ENCODE measurements at places on chromosomes 4 and X. TPM values are rescaled to one million over a fixed set of nuclear protein-coding genes. Genes with fewer than 3 reads are reported as not detected.

The DOCK11 gene
- total RNA-seq, result 0.26 TPM

The FMR1NB gene
- total RNA-seq, result not detected

The KCTD8 gene
- total RNA-seq, result 0.13 TPM

The NUDT10 gene
- under 0.01 TPM for total RNA-seq

The MAGEE2 gene
- not detected for total RNA-seq

The MAGEB2 gene
- not detected for total RNA-seq

The TEX13B gene
- total RNA-seq, result not detected

The RCHY1 gene
- 37.4 TPM for total RNA-seq

The PDE6B gene
- total RNA-seq, result 9.5 TPM

The MGAT4D gene
- total RNA-seq, result not detected

The RTL9 gene
- not detected for total RNA-seq

The TAF7L gene
- total RNA-seq, result 0.13 TPM

The GCNA gene
- total RNA-seq, result 1.3 TPM

The FOXR2 gene
- not detected for total RNA-seq

The ADGRG4 gene
- not detected for total RNA-seq

The SSX4B gene
- not detected for total RNA-seq

The SLC4A4 gene
- total RNA-seq, result not detected

The JAKMIP1 gene
- not detected for total RNA-seq

The SSX7 gene
- total RNA-seq, result not detected

The GAGE12J gene
- not detected for total RNA-seq

The IL2RG gene
- total RNA-seq, result 0.13 TPM

The XK gene
- under 0.01 TPM for total RNA-seq

The ADH6 gene
- not detected for total RNA-seq

The SOWAHD gene
- total RNA-seq, result not detected

The C1GALT1C1 gene
- total RNA-seq, result 48.1 TPM

The TMPRSS11A gene
- total RNA-seq, result not detected

Measured in dermis microvascular lymphatic vessel endothelial cell (primary cell).